ENCODE measurements at places on chromosomes 7 and 10. TPM values are rescaled to one million over a fixed set of nuclear protein-coding genes. Genes with fewer than 3 reads are reported as not detected.

- H3K36me3 ChIP-seq: no peaks in the 10 kb centered on the region
- H3K27ac ChIP-seq: no peak overlapping the region
- no peak for DNase-seq
- no peaks in the 10 kb centered on the region for H3K27me3 ChIP-seq
- no peaks in the 10 kb centered on the region for H3K4me1 ChIP-seq
Measured at GRCh38 chr10:9227679-9228365, 1173.3 kb downstream of the GATA3 start.

DNA sequence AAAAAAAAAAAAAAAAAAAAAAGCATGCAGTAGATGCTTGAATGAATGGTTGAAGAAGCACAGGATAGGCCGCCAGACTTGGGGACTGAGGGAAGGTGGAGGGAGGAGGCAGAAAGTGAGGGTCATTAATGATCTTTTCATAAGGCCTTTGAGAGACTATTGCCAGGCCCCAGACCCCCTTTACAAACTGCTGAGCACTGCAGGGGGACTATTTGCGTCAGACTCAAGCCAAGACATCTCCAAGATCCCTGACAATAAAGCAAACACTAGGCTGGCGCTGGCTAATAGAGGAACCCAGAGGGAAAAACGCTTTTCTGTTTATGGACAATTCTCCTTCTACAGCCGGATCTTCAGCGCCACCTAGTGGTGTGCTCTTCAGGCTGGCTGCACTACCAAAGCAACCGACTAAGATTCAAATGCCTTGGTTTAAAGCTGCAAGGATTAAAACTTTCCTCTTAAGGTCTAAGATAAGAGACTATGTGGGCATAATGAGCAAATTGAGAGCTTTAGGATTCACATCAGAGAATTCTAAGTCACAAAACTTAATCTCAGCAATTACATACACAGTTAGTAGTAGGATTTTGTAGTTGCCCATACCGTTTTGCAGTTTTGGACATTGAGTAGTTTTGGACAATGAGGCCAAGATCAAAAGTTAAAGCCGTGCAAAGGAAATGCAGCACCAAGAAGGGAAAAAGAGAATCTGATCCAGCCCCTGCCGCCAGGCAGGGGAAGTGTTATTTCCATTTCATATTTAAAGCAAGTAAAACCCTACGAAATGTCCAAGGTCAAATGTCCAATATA lies 17.9 kb upstream of the AGK start:
- no peaks in the 10 kb centered on the region for H3K36me3 ChIP-seq
- no peak overlapping the region for H3K27ac ChIP-seq
- no peaks in the 10 kb centered on the region for H3K4me1 ChIP-seq
- DNase-seq: no peak

DNA sequence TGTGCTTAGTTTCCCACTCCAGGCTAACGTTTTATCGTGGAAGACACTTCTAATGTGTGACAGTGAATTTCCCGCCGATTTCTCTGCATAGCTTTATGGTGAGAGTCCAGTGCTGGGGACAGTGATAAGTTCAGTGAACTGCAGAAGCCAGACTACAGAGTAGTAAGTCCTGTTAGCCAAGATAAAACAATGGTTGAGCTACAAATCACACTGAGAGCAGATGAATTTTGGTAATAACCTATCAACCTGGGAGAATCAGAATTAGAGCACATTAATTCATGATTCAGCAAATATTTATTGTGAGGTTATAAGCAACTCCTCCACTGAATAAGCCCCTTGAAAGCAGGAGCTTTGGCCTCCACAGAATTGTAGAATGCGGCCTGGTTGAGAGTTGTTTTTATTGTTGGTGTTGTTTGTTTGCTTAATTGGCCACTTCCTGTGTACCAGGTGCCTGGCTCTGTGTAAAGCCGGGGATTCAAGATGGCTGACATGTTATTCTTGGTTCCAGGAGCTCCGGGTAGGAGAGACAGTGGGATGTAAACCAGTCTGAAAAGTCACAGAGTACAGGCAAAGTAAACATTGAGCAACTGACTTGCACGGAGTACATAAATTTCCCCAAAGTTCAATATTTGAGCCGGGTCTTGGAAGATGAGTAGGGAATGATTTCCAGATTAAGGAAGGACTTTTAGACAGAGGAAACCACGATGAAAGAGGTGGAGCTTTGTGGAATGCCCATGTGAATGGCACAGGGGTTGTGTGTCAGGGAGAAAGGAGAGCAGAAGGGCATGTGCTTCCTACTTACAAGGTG lies 112.7 kb downstream of the SNX10 start:
- no peaks in the 10 kb centered on the region for H3K4me1 ChIP-seq
- no peak overlapping the region for H3K27ac ChIP-seq
- DNase-seq: no peak
- H3K36me3 ChIP-seq: no peaks in the 10 kb centered on the region
- H3K4me3 ChIP-seq: no peak overlapping the region
- H3K27me3 ChIP-seq: no peaks in the 10 kb centered on the region

DNA sequence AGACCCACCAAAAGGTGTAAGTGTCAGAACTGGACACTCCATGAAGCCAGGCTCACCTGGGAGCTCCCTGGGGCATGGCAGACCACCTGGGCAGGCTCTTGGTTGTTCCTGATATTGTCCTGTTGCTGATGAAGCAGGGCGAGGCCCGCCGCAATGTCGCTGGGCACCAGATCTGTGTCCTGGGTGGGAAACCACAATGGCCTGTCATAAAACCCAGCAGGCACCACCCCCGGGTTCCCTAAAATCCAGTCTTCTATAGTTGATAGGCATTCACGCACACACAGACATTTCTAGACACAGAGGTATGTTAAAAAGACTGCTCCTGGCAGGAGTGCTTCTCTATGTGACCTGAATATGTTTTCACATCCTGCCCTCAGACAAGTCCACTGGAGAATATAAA lies 15.0 kb downstream of the DAGLB start:
- H3K27ac ChIP-seq: no peak overlapping the region
- no peaks in the 10 kb centered on the region for H3K27me3 ChIP-seq
- no peak overlapping the region for H3K4me3 ChIP-seq
- H3K36me3 ChIP-seq: peaks cover 15% of the 10 kb centered on the region
- no peak for DNase-seq

DNA sequence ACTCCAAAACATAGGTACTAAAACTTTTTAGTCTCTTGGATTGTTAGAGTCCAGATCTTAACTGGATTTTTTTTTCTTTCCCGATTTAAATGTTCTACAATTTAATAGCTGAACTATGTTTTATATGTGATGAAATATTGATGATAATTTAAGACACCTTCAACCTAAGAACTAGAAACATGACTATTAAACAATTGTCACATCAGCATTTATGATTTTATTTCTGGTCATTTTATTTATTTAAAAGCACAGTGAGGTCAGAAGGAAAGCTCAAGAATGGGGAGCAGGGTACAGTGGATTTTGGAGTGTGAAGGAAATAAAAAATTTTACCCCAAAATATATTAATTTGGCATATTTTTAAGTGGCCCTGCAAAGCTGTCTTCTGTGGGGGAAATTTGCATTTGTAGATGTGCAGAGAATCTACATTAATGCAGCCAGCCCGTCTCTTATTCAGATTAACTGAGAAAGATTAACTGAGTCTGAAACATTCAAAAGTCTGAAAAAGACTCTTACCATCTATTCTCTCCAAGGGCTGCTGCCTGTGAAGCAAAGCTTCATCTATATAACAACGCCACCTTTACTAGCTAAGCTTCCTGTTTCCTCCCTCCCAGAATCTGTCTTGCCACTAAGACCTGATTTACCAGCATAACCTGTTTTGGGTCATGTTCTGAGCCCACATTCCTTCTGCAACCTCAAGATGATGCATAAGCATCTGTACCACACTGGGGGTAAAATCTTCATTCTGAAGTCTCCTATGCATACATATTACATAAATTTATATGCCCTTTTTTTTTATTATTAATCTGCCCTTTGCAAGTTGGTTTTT lies 86.4 kb downstream of the TMEM106B start:
- no peaks in the 10 kb centered on the region for H3K36me3 ChIP-seq
- no peak overlapping the region for H3K4me3 ChIP-seq
- no peaks in the 10 kb centered on the region for H3K27me3 ChIP-seq
- H3K27ac ChIP-seq: no peak overlapping the region
- no peaks in the 10 kb centered on the region for H3K4me1 ChIP-seq

DNA sequence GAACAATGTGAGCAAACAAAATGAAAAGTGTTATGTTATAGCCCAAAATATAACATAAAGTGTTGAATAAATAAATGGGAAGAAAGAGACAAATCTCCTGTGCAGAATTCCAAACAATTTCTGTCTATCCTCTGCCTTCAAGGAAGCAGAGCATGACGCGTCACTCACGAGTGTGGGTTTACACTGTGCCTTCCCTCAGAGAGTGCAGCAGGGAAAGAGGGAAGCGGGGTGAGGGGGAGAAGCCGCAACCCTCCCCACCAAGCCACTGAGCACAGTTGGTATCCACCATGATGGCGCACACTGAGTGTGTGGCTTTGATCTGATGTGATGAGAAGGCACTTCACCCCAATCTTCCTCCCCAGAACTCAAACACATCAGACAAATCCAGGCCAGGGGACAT lies 74.8 kb downstream of the PTPRN2 start:
- no peaks in the 10 kb centered on the region for H3K36me3 ChIP-seq
- no peaks in the 10 kb centered on the region for H3K4me1 ChIP-seq
- H3K4me3 ChIP-seq: no peak overlapping the region
- H3K27me3 ChIP-seq: no peaks in the 10 kb centered on the region
- H3K27ac ChIP-seq: no peak overlapping the region

DNA sequence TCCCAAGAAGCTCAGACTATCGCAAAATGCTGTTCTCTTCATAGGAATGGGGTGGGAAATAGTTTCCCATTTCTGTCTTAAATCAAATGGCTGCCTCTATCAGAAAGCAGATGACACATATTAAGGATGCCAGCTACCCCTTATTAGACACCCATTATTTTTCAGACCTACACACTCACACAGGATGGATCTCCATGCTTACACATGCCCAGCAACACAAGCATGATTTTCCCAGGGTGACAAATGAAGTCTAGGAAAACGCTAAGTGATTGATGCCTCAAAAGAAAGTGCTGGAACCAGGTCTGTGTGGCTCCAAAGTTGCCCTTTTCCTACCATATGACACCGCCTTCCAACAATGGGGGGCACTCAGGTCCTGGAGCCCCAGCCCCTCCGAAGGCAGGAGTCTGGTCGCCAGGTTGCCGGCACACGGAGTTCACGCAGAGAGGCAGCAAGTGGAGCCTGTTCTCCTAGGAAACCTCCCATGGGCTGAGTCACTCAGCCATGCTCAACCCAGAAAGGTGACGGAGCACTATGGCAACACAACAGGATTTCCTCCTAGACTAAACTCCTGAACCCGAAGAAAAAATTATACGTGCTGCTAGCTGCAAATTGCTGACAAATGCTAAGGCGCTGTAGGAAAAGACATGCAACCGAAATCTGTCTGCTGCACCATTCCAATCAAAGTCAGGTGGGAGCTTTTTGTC lies 19.8 kb downstream of the VOPP1 start:
- H3K36me3 ChIP-seq: peaks cover 6% of the 10 kb centered on the region
- peaks cover 98% of the 10 kb centered on the region for H3K4me1 ChIP-seq
- no peak for DNase-seq
- no peak overlapping the region for H3K27ac ChIP-seq
- no peak overlapping the region for H3K4me3 ChIP-seq
- no peaks in the 10 kb centered on the region for H3K27me3 ChIP-seq

GRCh38 chr7:74365322-74366022 lies 76.3 kb downstream of the CLIP2 start:
- no peak overlapping the region for H3K27ac ChIP-seq
- H3K27me3 ChIP-seq: no peaks in the 10 kb centered on the region

DNA sequence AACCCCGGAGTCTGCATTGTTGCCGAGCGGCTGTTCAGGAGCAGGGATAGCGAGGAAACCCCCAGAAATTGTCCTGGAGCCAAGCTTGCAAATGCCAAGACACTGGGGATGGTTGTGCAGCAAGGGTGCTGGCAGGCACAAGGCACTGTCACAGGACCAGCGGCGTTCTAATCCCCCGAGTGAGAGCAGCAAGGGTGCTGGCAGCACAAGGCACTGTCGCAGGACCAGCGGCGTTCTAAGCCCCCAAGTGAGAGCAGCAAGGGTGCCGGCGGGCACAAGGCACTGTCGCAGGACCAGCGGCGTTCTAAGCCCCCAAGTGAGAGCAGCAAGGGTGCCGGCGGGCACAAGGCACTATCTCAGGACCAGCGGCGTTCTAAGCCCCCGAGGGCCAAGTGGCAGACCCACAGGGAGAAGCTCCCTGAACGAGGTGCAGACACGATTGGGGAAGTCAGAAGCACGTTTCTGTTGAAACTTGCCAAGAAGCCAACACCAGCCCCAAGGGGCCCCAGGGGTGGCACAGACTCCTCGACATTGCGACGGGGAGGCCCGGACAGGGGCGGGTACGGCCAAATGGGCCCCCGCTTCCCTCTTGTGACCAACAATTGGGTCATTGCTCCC lies 40.4 kb upstream of the INPP5A start:
- H3K4me1 ChIP-seq: no peaks in the 10 kb centered on the region
- no peaks in the 10 kb centered on the region for H3K36me3 ChIP-seq
- no peak overlapping the region for H3K4me3 ChIP-seq
- DNase-seq: no peak

- H3K27ac ChIP-seq: no peak overlapping the region
- no peak overlapping the region for H3K4me3 ChIP-seq
- DNase-seq: no peak
- no peaks in the 10 kb centered on the region for H3K36me3 ChIP-seq
- H3K4me1 ChIP-seq: no peaks in the 10 kb centered on the region
- no peaks in the 10 kb centered on the region for H3K27me3 ChIP-seq
Measured at GRCh38 chr10:110373059-110373458, 68.3 kb upstream of the SMNDC1 start.

GRCh38 chr10:12480440-12480839 lies 131.1 kb downstream of the CAMK1D start:
- no peak overlapping the region for H3K27ac ChIP-seq
- no peaks in the 10 kb centered on the region for H3K36me3 ChIP-seq
- H3K27me3 ChIP-seq: no peaks in the 10 kb centered on the region
- no peak for DNase-seq

DNA sequence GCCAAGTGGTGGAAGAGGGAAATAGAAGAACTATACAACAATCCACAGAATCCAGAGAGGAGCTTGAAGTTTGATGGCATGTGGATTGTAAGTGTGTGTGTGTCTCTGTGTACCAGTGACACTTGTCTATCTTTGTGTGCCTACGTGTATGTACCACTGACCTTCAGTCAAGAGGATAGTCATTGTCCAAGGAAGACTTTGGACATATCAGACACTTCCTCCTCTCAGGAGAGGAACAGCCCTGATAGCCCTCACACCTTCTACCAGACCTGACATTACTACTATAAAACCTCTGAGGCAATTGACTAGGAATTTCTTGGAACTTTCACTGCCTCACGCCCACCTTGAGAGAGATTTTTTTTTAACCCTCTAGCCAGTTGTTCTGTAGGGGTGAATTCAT lies 19.6 kb upstream of the MGAM2 start:
- no peak overlapping the region for H3K27ac ChIP-seq
- no peaks in the 10 kb centered on the region for H3K4me1 ChIP-seq
- no peak overlapping the region for H3K4me3 ChIP-seq
- DNase-seq: no peak
- H3K36me3 ChIP-seq: no peaks in the 10 kb centered on the region

The CHN2 gene
- total RNA-seq: 4.9 TPM

The EN2 gene
- total RNA-seq: not detected

The NPC1L1 gene
- total RNA-seq: 0.23 TPM

The GRM8 gene
- not detected for total RNA-seq

The TMEM225B gene
- total RNA-seq: 1.1 TPM

The CNNM1 gene
- 0.75 TPM for total RNA-seq

The TMEM178B gene
- total RNA-seq: 0.89 TPM

The CADPS2 gene
- total RNA-seq: not detected

The HIPK2 gene
- total RNA-seq: 34.1 TPM

The SORCS3 gene
- total RNA-seq: 0.06 TPM

Data from CD4-positive, alpha-beta memory T cell (primary cell).